NCI-H1436 (cell line): ENCODE measurements at places on chromosomes 12 and 14.

DNA sequence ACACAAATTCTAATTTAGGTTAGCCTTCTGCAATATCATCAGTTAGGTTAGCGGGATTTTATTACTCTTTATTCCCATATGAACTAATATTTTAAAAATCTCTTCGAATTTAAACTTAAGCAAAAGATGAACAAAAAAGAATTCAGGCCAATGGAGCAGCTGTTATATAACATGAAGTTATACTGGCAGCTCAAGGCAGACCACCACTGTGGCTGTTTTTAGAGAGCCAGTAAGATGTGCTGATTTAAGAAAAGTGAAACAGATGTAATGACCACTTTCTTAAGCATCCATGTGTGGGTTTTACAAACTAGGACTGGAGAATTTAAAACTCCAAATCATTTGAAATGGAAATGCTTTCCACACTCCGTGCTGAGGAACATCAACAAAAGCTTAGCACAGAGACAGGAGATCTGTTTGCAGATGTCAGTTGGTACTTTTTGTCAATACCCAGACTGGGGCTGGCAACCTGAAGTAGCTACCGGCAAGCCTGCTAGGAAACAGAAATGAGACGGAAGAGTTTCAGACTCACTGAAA, 164.9 kb downstream of the TTC7B start:
- no peak for DNase-seq

DNA sequence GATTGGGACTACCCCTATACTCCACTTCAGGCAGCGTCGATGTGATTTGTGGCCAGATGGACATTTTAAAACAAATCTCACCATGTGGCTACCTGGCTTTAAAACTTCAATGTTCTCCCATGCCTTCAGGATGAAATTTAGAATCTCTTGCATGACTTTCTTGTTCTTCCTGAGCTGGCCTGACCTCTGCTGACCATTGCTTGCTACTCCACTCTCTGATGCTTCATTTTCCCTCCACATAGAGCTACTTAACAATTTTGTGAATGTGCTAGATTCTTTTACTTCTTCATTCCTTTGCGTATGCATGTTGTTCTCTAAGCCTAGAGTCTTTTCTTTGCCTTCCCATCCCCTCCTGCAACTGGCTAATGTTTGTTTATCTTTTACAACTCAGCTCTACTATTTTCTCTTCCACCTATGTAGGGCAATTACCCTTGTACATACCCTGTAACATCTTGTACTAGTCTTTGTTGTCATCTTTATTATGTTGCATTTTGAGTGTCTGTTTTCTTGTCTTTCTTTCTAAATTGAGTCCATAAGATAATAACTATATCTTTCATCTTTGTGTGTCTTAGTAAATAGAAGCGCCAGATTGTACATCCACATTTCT, 41.2 kb downstream of the YLPM1 start:
- DNase-seq = no peak

DNA sequence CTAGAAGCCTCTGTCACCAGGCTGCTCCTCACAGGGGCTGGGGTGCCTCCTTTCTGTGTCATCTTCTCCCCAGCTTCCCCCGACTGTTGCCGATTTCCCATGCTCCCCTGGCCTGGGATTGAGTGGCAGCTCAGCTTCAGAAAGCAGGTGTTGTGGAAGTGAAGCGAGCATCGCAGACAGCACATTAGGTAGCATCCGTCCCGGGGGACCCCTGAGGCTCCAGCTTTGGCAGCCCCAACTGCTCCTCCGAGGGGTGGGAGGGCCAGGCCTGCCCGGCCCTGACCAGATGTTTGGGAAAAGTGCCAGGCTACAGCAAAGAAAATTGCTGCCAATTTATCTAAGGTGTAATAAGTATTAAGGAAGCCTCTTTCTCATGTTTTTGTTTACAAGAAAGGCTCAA, 1045.6 kb downstream of the BCL11B start:
- peak; percentile 43 for DNase-seq

DNA sequence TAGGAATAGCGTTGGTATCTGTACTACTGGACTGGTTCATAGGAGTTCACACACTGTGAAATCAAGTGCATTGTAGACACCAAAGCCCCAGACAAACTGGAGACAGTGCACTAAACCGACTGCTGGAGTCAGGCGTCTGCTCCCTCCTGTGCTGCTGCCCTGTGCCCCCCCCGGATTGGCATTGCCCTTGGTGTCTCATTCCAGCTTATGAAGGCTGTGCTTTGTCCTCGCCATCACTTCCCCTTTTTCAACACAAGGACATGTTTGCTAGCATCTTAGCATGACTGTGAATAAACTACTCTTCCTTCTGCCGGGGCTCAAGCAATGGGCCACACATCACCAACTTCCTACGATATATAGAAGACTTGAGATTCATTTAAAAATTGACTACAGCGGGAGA, 84.0 kb downstream of the TMCC3 start:
- DNase-seq = no peak

- DNase-seq = no peak
Measured at GRCh38 chr14:99360774-99361595, 89.0 kb upstream of the BCL11B start.

DNA sequence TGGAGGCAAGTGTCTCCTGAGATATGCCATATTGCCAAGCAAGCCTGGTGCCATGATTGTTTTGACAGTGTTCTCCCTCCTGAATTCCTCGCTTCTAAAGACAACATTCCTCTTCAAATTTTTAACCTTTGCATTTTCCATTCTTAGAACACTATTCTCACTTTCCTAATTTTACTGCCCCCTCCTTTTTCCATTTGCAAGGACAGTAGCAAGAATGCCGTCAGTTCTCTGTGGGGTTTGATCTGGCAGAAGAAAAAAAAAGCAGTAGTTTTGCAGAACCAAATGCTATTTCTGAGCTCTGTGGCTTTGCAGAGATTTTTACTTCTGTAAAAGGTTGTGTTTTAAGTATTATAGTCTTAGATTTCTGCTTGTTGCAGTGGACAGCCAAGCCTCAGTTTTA, 295.2 kb downstream of the NUAK1 start:
- DNase-seq = no peak

- DNase-seq = no peak
Measured at GRCh38 chr12:82225871-82226270, 132.3 kb downstream of the CCDC59 start.

GRCh38 chr14:34632411-34632978, 2.5 kb upstream of the SNX6 start:
- no peak for DNase-seq

DNA sequence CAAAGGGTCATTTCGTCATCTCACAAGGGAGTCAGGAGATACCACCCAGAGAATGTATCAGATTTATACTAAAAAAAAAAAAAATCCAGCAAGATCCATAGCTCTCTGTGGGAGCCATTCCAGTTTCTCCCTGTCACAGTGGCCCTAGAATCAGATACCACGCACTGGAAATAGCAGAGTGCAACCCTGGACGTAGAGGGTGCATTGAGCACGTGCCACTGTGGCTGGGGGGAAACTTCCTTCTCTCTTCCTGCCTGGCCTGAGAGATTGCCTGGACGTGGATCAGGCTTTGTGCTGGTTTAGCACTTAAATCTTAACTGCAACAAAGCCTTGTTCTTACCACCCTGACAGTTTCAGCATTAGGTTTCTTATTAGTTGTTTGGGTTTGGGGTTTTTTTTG, 124.3 kb downstream of the FBXL14 start:
- DNase-seq = no peak

DNA sequence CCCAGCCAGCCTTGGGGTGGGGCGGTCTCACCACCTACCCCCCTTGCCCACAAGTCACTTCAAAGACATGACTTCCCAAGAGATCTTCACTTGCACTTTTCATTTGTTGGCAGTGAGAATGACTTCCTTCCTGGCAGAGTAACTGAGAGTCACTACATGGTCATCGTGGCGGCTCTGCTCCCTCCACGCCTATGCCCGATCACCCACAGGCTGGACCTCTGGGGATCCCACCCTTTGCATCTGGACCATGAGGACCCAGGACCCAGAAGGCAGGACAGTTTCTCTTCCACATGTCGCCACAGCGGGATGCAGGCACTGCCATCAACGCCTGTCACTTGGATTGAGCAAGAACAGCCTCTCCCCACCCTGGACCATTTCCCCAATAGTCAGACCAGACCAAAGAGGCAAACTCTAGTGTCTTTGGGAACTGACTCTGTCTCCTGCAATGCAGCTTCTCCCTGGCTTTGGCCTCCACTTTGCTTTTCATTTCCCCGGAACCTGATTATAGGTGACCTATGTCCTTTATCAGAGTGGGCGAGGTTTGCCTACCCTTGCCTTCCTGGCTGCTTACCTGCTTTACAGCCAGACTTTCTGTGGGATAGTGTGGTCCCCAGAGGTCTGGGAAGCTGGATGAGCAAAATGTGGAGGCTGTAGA, 3.6 kb downstream of the VDR start:
- DNase-seq = no peak

DNA sequence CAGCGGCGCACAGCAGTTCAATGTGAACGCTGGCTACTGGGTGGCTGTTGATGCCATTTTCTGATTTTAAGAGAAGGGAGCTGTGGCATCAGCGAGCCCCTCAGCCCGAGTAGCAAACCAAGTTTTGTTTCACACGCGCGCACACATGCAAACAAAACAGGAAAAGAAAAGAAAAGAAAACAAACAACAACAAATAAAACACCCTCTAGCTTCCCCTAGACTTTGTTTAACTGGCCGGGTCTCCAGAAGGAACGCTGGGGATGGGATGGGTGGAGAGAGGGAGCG, 540 bp downstream of the PAX9 start:
- DNase-seq = no peak

- no peak for DNase-seq
Measured at GRCh38 chr14:90562652-90563051, 165.8 kb downstream of the CALM1 start.

DNA sequence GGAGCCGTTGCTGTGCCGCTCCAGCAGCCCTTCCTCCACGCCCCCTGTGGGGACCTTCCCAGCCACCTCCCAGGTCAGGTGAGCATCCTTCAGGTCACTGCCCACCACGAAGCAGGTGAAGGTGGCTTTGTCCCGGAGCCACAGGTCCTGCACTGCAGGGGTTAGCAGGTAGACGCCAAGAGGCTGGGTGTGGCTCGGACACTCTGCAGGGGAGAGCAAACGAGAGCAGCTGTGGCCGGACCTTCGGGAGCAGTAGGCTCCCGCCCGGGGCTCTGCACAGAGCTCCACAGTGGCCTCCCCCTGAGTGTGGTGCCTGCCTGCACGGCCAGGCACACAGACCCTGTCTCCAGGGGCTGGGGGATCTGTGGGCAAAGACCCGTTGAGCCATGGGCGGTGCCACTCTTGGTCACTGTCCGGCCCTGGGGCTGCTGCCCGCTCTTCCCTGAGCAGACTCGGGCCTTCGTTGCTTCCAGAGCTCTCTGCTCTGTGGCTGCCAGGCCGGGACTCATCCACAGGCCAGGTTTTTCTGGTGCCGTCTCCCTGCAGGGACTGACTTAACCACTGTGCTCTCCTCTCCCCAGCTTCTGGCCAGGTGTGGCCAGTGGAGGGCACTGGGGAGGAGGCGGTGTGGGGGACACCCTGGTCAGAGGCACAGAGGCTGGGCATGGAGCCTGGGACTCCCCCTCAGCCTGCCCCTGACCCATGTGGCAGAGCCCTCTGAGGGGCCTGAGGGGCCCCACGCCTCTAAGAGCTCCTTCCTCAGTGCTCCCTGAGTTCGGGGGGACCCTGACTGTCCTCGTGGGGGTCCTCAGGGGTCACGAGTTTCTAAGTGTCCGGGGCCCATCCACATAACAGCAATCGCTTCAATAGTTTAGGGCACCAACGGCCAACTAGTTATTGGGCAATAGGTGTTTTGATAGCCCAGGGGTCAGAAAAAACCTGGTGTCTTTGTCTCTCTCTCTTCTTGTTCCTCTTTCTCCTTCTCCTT, 314.9 kb downstream of the TMEM121 start:
- no peak for DNase-seq

DNA sequence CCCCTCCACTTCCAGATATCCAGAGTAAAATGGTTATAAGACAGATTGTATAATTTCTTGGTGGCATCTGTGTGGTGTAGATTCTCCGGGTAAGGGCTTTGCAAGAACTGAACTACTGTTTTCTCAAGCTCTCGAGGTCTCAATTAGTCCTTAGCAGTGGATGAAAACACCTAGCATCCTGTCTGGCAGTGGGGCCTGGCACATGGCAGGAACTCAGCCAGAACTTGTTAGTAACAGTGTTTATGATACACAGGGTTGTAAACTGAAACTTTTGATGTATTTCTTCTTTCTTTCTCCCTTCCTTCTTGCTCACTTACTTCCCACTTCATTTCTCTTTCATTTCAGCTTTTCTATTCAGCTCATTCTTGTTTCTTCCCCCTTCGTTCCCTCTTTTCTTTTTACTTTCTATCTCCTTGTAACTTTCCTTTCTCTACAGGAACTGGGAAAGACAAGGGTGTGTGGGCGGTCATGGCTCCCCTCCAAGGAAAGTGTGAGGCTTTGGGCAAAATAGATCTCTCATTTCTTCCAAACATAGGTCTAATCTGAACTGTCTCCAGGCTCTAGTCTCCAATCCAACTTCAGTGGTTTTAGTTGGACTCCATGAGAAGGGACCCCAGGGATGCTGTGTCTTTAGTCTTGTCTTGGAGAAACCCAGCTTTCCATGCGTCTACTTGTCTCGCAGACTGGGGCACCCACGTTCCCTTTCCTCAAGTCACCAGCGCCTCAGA, 159.7 kb downstream of the PAH start:
- no peak for DNase-seq

- DNase-seq = no peak
Measured at GRCh38 chr12:107007411-107007810, 20.5 kb upstream of the MTERF2 start.

DNA sequence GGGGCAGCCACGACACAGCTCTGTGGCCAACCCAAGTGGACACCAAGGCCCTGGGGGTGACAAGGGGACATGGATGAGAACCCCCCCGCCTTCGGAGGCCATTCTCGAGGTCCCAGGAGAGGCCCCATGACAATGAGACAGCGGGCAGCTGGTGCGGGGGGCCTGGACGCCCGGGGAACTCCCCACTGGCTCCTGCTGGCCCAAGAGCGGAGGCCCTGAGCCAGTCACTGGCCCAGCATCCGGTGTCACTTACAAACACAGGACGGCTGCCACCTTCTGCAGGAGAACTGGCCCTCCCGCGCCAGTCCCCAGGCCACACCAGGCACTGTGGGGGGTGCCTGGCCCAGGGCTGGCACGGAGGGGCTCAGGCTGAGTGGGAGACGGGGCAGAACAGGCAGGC, 51.4 kb downstream of the NCOR2 start:
- DNase-seq = no peak

GRCh38 chr14:98428483-98428994, 843.5 kb downstream of the BCL11B start:
- no peak for DNase-seq

DNA sequence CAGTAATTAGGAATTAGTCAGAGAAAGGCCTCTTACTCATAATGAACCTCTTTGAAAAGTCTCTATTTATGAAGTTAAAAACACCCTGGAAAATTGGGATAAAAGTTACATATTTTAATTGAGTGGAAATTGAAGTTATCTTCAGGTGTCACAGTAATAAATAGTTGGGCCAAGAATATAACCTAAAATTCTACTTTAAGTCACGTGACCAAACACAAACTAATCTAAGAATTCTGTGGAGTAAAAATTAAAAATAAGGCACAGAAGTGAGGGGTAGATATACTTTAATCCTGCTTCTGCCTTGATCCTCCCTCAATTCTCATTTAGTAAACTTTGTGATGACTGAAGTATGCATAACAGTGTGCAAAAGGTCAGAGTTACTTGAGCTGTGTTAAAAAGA, 226.4 kb downstream of the NAV3 start:
- no peak for DNase-seq
